ENCODE measurements at places on chromosomes 6 and 20.

DNA sequence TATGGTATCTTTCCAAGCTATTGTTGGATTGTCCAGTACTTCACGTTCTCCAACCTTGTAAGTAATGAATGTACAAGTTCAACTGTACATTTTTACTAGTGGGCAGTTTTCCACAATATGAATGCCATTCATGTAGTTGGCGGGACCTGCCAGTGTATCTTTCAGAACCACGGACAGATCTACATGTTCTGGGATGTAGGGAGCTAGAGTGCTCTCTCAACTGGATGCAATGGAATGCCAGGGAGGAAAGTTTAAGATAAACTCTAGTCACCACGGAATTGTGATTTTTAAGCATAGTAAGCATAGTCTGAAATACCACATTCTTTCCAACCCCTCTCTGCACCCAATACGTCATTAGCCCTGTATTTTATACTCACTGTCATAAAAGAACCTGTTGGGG is 21.5 kb upstream of the HLA-C start:
- no peak for DNase-seq

- no peak for DNase-seq
Observed at GRCh38 chr6:122649701-122650100, 39.5 kb downstream of the PKIB start.

GRCh38 chr6:40506954-40507353 is 80.2 kb downstream of the LRFN2 start:
- DNase-seq = no peak

DNA sequence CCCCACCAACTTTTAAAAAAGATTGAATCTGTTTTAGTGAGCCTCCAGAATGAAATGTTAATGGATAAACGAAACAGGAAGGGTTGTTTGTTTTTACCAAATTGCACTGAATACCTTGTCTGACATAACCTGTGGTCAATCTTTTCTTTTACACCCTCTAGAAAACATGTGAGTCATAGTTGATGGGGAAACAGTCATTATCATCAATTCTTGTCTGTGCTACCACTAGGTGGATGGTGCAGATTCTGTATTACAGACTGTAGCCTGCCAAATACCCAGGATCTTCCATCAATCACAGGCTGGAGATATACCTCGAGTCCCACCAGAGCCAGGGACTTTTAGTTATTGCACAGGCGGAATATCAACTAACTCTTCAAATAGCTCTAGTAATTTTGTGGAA is 29.5 kb upstream of the PKIB start:
- DNase-seq = no peak

DNA sequence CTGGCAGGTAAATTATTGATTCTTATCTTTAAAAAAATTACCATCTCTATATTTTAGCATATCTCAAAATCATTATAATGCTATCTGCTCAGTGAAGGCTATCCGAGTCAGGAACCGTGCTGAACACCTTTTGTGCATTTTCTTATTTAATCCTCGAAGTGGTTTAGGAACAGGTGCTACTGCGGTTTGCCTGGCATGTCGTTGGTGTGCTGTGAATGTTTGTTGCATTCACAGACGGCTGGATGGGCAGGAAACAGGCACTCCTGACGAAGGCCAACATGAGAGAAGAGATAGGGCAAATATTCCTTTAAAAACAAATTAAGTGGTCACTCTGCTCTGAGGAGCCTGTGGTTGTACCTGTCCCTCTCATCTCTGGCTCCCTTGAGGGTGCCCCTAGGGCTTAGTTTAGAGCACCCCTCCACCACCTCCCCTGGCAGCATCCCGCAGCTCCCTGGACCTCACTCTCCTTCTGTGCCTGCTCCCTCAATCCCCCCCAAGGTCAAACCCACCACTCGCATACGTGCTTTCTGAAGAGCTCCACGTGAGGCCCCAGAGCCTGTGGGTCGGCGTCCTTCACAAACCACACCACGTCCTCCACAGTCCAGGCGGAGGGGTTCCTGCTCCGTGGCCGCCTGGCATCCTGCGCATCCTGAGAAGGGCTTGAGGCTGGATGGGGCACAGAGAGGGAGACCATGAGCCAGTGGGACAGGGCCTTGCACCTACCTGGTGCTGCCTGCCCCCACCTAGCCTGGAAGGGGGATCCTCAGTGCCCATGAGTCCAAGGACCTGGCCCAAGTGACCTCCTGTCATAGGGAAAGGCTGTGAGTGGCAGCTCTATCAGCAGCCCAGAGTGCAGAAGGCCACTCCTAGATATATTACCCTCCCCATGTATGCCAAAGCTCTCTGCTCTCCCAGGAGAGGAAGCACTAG is 116.5 kb downstream of the SCML4 start:
- DNase-seq = no peak

- DNase-seq = no peak
Observed at GRCh38 chr20:46993465-46994095, 98.9 kb downstream of the EYA2 start.

- DNase-seq = no peak
Observed at GRCh38 chr6:135503703-135504475, 6.3 kb upstream of the AHI1 start.

DNA sequence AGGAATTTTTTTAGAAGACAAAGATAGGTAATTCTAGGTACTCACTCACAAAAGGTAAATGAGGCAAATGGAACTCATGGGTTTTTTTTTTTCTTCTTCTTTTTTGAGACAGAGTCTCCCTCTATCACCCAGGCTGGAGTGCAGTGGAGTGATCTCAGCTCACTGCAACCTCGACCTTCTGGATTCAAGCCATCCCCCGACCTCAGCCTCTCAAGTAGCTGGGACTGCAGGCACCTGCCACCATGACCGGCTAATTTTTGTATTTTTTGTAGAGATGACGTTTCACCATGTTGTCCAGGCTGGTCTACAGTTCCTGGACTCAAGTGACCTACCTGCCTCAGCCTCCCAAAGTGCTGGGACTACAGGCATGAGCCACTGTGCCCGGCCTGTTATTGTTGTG is 126.1 kb downstream of the LRRC1 start:
- DNase-seq = no peak

DNA sequence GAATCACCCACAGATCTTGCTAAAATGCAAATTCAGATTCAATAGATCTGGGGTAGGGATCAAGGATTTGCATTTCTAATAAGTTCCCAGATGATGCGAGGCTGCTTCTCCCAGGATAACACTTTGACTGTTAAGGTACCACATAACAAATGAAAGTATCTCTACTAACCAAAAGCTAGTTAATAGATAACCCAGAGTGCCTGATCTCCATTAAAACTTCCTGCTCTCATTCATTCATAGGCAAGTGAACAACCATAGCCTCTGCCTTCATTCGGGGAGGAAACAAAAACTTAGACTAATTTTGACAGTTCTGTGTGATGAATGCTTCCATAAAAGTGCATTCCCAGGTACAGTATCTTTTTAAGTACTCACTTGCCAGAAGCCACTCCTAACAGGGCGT is 265.6 kb upstream of the BTBD3 start:
- DNase-seq = no peak

DNA sequence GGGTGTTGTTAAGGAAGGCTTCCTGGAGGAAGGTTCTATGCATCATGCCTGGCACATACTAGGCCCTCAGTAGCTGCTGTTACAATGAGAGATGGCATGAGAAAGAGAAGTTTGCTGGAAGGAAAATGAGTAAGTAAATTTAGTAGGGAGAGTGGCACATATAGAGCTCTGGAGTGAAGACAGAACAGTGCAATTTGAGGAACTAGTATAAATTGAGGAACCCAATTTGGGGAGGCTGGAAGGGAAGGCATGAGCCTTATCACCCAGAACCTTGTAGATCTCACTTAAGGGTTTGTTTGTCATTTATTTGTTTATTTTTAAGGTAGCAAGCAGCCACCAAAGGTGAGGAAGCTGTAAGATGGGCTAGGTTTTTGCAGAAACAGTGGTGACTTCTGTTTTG is 87.1 kb upstream of the SCGN start:
- no peak for DNase-seq

GRCh38 chr6:113361014-113361645 is 496.0 kb upstream of the MARCKS start:
- no peak for DNase-seq

DNA sequence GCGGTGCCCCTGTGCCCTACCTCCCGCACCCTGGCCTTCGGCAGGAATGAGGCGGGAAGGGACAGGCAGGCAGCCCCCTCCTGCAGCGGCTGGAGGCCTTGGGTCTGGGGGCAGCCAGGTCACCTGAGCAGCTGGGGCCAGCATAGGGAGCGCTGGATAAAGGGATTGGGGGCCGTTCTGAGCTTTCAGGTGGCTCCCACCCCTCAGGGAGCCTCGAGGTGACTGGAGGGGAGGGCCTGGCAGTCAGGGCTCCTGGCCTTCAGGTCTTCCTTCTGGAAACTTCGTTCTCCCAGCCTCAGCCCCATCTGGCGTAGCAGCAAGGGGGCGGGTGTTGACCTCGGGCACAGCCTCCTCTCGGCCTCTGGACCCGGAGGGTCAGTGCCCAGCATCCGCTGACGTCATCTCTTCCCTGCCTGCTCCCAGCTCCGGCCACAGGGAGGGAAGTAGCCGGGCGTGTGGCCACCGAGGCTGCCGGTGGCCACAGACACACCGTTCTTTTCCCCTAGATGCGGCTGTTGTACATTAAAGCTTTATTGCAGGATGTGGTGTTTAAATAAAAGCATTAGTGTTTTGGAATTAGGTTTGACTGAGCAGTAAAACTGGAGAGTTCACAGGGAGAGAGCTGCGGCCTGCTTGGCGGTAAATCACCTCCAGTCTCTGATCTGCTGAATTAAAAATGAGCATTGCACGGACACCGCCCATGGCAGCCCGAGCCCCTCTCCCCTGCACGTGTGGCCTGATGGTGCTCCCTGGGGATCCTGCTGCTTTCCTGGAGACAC is 80.0 kb upstream of the GATA5 start:
- no peak for DNase-seq

- DNase-seq = no peak
Observed at GRCh38 chr20:60206259-60206658, 248.0 kb downstream of the CDH26 start.

DNA sequence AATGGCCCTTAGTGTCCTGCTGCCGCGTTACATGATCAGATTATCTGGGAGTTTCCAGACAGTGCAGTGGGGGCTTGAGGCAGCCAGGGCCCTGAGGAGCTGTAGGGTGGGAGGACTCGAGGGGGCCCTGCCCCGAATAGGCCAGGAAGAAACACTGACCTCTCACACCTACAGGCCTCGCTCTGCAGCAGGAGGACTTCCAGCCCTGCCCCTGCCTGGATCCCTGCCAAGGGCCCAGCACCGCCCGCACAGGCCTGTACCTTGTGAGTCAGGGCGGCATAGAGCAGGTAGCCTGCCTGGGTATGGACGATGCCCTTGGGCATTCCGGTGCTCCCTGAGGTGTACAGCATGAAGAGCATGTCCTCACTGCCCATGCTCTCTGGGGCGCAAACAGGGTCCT is 30.1 kb upstream of the APMAP start:
- DNase-seq = no peak

DNA sequence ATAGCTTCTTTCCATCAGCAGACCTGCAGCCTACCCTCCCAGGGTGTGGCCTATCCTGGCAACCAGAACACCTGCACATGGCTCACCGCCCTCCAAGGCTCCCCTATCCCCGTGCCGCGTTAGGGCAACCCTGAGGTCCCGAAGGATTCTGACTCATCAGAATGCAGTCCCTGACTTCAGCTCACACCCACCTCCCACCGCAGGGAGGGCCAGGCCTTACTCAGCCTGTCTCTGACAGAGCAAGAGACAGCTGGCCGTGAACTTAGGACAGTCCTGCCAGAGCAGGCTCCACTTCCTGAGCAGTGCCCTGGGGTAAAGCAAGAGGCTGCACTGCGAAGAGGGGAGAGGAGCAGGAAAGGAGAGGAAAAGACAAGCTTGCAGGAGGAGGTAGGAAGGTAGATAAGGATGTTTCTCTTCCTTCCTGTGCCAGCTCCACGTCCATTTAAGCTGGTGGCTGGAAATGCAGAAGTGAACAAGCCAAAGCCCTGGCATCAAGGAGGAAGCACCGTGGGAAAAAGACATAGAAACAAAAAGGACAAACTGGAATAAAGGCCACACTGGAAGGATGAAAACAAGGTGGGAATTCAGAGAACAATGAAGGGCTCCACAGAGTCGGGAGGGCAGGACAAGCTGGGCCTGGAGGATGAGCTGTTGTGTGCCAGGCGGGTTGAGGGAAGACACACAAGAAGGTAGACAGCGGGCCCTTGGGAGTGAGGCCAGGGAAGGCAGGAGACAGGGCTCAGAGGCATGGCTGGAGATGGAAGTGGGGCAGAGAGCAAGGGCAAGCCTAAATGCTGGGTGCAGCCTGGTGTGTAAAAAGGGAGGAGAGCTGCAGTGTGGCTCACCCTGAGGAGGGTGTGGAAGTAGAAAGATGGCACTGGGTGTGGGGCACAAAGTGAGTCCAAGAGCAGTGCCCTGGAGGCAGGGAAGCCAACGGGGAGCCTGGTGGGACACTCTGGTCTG is 102.7 kb downstream of the SLC23A2 start:
- DNase-seq = no peak

GRCh38 chr20:62052842-62053464 is 12.7 kb downstream of the TAF4 start:
- no peak for DNase-seq

DNA sequence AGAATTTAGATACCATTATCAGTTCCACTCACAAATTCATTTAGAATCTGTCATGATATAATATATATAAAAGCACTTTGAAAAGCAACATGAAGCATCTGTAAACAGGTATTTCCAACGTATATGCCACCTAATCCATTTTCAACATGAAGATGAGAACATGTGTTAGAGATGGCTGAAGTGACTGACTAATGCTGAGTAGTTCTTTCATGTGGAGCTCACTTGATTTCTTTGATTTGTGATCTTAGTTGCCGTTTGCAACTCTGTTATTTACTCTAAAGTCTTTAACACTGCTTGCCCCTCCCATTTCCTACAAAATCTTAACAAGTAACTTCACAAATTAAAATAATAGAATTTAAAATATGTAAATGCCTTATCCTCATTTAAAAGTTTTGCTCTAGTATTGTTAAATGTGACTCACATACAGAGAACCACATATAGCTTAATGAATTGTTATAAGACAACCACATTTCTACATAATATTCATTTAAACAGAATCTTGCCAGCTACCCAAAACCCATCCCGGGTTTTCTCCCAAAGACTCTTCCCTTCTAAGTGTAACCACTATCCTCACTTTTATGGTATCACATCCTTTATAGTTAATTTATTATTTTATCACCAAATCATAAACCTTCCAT is 78.3 kb downstream of the ME1 start:
- no peak for DNase-seq

GRCh38 chr6:166633732-166634535 is 6.9 kb upstream of the RPS6KA2 start:
- no peak for DNase-seq

- no peak for DNase-seq
Observed at GRCh38 chr6:93787841-93788240, 368.5 kb upstream of the EPHA7 start.

GRCh38 chr20:48287021-48287494 is 501.8 kb upstream of the SULF2 start:
- DNase-seq = no peak

GRCh38 chr6:153121311-153121710 is 9.8 kb downstream of the RGS17 start:
- no peak for DNase-seq

- DNase-seq = no peak
Observed at GRCh38 chr6:15453622-15454021, 207.8 kb downstream of the JARID2 start.

Measured in stimulated activated CD4-positive, alpha-beta T cell treated with anti-CD3 and anti-CD28 coated beads, Interleukin-15, amount 100 ng/mL, for 1 hour (primary cell).